Brain (organoid and tissue), 16 donors: ENCODE measurements at places on chromosomes 1 and 21. TPM values are rescaled to one million over a fixed set of nuclear protein-coding genes. Genes with fewer than 3 reads are reported as not detected.

Gene SPATA17
- polyA plus RNA-seq = 2.3 TPM

Gene TSPEAR
- polyA plus RNA-seq = 2.4 TPM

Gene ITLN1
- not detected for polyA plus RNA-seq

Gene LCK
- 2.0 TPM for polyA plus RNA-seq

Gene CFHR5
- polyA plus RNA-seq = not detected

Gene PLA2G2C
- polyA plus RNA-seq = not detected

Gene LCE3D
- polyA plus RNA-seq = not detected

Gene KCNK1
- 31.4 TPM for polyA plus RNA-seq

Gene DNM3
- 5.5 TPM for polyA plus RNA-seq

Gene ZMYND12
- 6.8 TPM for polyA plus RNA-seq

Gene TNFRSF4
- polyA plus RNA-seq = 1.2 TPM

Gene LRRC38
- 0.24 TPM for polyA plus RNA-seq

Gene LRRC3
- 9.3 TPM for polyA plus RNA-seq

Gene CNR2
- not detected for polyA plus RNA-seq

- DNase-seq = peak; percentile 45
Observed at GRCh38 chr1:60547821-60548220, 474.3 kb upstream of the C1orf87 start.

- DNase-seq = peak; percentile 66
Observed at GRCh38 chr1:116915086-116915661, 5.5 kb downstream of the PTGFRN start.

DNA sequence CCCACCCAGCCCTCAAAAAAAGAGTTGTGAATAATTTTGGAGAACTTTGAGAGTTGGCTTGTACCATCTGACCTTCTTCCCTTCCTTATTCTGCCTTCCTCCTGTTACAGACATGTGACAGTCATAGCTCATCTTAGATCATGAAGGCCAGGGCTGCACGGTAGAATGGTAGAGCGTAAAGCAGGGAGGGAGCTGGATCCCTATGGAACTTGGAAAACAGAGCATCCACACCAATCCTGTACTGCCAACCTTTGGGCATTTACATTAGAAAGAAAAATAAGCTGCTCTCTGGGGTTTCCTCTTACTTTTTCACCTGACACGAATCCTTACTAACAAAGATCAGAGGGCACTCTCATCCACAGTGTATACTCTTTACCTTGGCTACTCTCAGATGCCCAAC lies 121.5 kb downstream of the GPR52 start:
- no peak for DNase-seq

DNA sequence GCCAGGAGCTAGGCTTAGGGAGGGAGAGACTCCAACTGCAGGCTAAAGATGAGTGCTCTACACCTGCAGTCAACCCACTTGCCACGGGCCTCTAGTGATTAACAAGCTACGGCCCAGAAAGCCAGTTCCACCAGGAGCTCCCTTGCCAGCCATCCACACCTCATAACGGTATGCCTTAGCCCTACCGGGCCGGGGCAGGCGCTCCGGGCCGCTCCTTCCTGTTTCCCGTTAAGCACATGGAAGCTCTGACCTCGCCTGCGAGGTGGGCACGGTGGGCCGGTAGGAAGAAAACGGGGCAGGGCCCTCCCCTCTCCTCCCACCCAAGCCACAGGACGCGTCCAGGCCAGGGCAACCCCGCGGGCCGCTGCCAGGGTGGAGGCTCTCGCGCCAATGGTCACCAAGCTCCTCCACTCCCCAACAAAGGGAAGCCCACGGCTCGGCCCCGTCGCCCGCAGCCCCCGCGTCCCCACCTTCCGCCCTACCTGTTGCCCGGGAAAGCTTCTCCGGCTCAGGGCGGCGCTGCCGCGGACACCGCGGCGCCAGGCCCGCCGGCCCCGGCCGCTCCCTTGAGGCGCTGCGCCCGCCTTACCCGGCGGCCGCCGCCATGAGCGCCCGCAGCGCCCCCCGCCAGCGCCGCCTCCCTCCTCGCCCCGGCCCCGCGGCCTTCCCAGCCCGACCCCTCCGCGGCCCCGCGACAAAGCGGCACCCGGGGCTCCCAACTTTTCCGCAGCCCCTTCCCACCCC lies 627 bp downstream of the CERS2 start:
- DNase-seq = peak; percentile 56

GRCh38 chr1:41957568-41957967 lies 38.8 kb upstream of the HIVEP3 start:
- no peak for DNase-seq

DNA sequence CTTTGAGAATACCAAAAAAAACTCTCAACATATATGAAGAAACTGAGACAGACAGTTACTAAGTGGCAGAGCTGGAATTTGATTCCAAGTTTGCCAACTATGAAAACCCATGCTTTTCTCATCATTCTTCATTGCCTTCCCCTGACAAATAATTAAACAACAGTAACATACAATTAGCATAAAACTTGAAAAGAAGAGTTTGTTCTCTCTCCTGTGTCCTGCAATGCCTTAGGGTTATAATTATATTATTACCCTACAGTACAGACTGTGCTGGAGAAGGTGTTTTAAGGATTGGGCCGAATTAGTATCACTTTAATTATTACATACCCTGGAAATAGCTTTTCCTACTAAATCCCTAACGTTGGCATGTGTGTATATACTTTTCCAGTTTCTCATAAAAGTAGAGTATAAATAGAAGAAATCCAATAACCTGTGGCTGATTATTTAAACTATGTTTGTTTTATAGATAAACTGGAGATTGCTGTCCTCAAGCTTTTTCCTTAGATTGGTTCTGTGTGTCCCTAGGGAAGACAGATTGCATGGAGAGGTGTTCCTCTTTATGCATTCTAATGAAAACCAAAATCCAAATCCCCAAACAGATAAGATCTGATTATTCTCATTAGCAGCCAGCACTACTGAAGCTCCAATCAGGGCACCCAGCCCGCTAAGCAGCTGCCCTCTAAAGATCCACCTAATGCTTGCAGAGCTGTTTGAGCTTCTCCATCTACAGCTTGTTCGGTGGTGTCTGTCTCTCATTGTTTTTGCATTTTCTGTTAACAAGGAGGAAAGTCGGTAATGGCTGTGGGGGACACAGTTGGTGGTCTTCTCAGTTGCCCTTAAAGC lies 156.3 kb downstream of the TM2D1 start:
- DNase-seq = peak; percentile 18

- DNase-seq = no peak
Observed at GRCh38 chr1:17607644-17608581, 68.4 kb downstream of the ARHGEF10L start.

- no peak for DNase-seq
Observed at GRCh38 chr1:2853711-2854110, 52.2 kb upstream of the TTC34 start.

DNA sequence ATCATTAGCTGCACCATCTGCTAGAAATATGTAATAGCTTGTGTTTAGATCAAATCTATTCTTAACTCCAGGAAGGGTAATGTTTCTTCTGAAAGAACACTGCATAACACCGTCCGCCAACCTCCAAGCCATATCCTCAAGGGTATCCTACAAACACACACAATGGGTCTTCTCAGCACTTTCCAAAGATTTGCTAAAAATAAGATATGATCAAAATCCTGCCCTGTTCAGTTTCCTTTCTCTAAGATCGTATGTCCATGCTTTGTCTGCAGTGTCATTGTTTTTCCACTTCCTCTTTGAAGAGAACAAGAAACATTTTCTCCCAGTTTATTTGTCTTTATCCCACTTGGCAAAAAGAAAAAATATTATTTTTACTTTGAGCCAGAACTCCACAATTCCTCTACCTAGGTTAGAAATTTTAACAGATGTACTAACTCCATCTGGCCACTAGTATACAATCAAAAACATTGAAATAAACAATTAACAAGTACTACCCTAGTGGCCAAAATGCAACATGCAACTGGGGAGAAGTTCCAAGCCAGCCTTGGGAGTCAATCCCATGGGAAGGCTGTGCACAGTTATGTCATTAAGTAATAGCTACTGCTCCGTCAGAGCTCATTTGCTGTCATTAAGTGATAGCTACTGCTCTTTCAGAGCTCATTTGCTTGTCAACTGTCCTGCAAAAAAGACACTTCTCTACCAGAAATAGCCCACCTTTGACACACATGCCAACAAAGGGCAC lies 37.8 kb downstream of the FRRS1 start:
- no peak for DNase-seq

GRCh38 chr1:24888061-24888970 lies 41.8 kb downstream of the RUNX3 start:
- no peak for DNase-seq

DNA sequence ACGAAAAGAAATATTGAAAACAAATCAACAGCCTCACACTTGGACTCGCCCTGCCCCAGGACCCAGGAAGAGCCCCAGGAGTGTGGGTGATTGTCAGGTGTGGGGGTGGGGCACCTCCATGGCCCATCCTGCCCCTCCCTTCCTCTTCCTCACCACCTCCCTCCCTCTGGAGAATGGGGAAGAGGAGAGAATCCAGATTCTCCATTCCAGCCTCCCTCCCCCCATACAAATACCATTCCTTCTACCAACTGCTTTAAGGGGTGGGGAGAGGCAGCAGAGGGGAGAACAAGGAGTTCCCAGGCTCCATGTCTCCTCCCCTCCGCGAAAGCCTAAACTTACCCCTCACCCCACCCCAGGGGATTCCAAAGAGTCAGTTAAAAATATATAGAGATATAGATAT lies 36.7 kb downstream of the MEF2D start:
- DNase-seq = no peak

- no peak for DNase-seq
Observed at GRCh38 chr1:24540051-24540905, 15.6 kb upstream of the NCMAP start.

GRCh38 chr1:207404849-207405525 lies 49.1 kb upstream of the CR2 start:
- peak; percentile 82 for DNase-seq

DNA sequence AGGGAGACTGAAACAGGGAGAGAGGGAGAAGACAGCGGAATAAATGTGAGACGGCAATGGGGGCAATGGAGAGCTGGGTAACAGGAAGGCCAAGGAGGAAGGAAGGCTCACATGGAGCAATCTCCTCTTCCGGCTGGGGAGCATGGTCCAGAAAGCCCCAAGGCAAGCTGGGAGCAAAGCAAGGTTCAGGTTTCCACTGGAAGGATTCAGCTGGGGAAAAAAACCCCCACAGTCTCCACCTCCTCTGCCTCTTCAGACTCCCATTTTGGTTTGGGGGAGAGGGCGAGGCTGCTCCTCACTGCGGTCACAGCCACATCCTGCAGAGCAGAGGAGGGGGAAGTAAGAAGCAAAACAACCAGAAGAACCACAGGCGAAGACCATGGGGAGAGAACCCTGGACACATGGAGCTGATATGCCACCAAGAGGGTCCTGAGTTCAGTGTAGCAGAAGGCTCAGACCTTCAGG lies 650 bp downstream of the TNFAIP8L2 start:
- DNase-seq = no peak

GRCh38 chr1:192978195-192978710 lies 80.9 kb downstream of the UCHL5 start:
- no peak for DNase-seq

DNA sequence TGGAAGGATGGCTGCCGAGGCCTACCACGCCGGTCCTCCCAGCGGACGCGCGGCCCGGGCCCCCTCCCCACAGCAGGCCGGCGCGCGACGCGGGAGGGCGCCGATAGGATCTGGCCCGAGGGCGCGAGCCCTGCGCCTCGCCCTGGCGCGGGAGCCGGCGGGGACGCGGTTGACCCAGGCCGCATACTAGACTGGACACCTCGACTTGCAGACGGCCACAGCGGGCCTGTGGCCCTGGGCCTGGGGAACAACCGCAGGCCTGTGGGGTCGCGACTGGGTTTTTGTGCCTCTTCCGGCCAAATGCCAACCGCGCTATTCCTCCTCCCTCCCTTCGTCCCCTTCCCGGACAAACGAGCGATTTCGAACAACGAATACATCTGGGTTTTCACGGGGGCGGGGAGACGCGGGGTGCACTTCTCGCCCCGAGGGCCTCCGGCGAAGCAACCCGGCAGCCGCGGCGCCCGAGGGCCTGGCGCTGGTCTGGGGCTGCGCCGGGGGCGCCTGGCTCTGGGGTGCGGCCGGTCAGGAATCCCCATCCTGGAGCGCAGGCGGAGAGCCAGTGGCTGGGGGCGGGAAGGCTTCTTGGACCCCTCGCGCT lies 2.4 kb downstream of the NHLH2 start:
- peak; percentile 59 for DNase-seq

DNA sequence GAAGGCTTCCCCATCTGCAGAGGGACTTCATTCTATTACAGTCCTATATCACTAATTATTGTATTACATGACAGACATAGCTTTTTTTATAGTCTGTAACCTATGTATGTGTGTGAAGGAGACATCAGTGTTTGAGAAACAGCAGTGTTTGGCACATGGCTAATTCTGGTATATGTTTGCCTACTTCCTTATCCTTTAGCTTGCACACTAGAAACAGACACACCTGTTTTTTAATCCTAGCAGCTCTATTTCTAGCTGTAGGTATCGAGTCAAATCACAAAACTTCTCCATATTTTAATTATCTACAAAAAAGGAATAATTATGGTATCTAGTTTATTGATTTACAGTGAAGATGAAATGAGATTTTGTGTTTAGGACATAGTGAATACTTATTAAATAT lies 129.4 kb upstream of the CACYBP start:
- DNase-seq = no peak

GRCh38 chr1:47438165-47439016 lies 547 bp downstream of the FOXD2 start:
- DNase-seq = no peak

- DNase-seq = no peak
Observed at GRCh38 chr21:28822123-28822399, 170.6 kb downstream of the LTN1 start.

- peak; percentile 70 for DNase-seq
Observed at GRCh38 chr1:246907472-246907871, 24.3 kb downstream of the AHCTF1 start.

GRCh38 chr1:67908250-67908936 lies 75.1 kb upstream of the GNG12 start:
- DNase-seq = no peak

DNA sequence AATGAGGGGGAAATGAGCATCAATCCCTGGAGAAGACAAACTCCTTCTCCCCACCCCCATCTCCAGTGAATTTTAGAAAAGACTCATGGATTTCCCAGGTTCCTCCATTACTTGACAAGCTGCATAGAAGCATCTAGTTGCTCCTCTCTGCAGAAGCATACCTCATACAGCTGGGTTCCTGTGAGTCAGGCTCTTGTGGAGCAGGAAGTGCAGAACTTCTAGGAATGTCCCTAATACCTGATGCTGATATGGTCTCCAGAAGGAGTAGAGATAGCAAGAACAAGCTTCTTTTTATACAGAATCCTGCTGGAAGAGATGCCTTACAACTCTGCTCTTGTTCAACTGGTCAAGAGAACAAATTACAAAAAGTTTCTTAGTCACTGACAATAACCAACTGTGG lies 105.5 kb downstream of the TNR start:
- DNase-seq = no peak

GRCh38 chr1:58699011-58699762 lies 675 bp downstream of the MYSM1 start:
- DNase-seq = no peak

GRCh38 chr1:35592991-35593769 lies 20.1 kb downstream of the TFAP2E start:
- DNase-seq = no peak
